ENCODE measurements at places on chromosomes 5 and 9. TPM values are rescaled to one million over a fixed set of nuclear protein-coding genes. Genes with fewer than 3 reads are reported as not detected.

Gene TMEFF1
- not detected for total RNA-seq

Gene HTR4
- total RNA-seq, result not detected

Gene SLC22A4
- 3.1 TPM for total RNA-seq

Gene GRIA1
- total RNA-seq, result 1.0 TPM

Gene OSMR
- total RNA-seq, result 4.2 TPM

Gene INSL4
- not detected for total RNA-seq

Gene PCDHA4
- 0.52 TPM for total RNA-seq
